ENCODE measurements at places on chromosomes 2 and 18.

- no peak for DNase-seq
Measured at GRCh38 chr2:145861940-145862339, 1342.0 kb upstream of the ZEB2 start.

GRCh38 chr18:76941284-76941683, 118.9 kb downstream of the ZNF236 start:
- no peak for DNase-seq

GRCh38 chr2:168272225-168272624, 24.8 kb upstream of the STK39 start:
- no peak for DNase-seq

DNA sequence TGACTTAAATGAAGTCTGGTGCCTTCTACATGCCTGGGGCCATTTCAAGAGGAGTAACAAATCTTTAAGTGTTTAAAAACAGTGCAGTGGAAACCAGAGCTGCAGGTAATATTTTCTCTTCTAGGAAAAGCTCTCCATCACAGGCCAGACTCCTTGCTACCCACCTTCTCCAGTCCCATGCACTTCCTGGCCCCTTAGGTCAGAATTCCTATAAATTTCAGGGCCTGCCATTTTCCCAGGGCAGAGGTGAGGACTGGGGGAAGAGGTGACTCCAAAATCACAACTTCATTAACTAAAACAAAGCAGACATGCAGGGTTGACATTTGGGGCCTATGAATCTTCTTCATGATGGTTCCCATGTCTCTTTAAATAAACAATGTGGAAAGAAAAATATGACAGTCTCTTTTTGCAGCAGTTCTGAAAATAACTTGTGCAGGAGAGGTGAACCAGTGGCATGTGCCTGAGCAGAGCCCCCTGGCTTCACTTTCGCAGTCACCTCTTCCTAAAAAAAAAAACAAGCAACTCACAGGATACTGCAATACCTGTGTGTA, 63.7 kb upstream of the TANC1 start:
- no peak for DNase-seq

- no peak for DNase-seq
Measured at GRCh38 chr2:85185431-85185940, 52.3 kb downstream of the TCF7L1 start.

GRCh38 chr2:36871068-36871707, 95.1 kb downstream of the STRN start:
- no peak for DNase-seq

DNA sequence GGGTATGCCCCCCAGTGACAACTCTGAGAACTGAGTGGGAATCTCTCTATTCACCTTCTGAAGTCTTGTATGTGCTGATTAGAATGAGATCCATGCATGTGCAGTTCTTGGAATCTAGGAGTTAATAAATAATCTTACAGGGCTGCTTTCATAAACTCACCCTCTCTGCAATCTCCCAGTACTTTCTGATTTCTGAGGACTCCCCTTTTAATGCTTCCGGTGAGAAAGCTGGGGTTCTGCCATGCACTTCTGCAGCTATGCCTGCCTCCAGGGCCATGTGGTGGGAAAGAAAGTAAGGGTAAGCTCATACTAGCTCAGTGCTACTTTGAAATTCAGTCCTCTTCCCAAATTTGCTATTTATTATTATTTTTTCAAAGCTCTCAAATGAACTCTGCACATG, 432.9 kb downstream of the MTX2 start:
- no peak for DNase-seq

GRCh38 chr2:147255812-147256211, 589.0 kb upstream of the ACVR2A start:
- DNase-seq, result no peak

GRCh38 chr2:96763511-96764252, 3.0 kb downstream of the CNNM4 start:
- no peak for DNase-seq

DNA sequence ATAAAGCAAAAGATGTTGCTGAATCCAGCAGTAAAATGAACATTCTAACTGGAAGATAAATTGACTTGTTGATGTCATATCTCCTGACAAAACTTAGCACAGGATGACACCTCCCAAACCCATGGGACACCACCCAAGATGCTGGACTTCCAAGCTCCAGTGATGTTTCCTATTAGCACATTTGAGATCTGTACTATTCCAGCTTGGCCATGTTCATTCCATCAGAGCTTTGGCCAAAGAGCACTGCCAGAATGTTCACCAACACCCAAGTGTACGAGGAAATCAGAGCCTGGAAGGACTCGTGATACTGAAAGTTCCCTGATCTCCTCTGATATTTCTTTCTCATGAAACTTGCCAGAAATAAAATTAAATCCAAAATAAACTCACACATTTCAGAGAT, 44.7 kb downstream of the PID1 start:
- DNase-seq, result no peak

DNA sequence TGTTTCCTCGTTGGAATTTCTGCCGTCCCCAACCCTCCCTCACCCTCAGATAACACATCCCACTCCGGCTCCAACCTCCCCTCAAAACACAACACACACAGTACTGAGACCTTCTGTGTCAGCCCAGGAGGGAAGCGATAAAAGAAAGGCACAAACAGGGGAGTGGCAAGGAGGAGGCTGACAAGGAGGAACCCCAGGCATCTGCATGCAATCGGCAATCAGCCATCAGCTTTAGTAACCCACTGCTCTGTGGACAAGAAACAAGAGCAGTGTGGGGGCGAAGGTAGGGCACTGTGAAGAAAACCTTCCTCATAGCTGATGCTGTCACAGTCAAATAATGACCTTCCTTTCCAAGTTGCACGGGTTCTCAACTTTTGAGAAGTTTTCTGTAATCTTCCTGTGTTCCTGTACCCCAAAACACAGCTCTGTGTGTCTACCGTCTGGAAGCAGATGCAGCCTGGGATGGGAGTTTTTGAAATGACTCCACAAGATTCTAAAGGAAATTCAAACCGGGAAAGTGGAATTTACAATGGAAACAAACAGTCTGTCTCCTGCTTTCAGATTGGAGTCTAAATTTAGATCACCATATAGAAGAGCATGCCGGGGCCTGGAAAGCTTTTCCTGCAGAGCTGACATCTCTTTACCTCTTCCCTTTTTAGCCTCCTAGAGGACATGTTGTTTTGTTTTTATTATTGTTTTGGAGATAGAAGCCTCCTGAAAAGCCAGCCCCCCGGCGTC, 16.4 kb upstream of the LPIN2 start:
- DNase-seq, result no peak

DNA sequence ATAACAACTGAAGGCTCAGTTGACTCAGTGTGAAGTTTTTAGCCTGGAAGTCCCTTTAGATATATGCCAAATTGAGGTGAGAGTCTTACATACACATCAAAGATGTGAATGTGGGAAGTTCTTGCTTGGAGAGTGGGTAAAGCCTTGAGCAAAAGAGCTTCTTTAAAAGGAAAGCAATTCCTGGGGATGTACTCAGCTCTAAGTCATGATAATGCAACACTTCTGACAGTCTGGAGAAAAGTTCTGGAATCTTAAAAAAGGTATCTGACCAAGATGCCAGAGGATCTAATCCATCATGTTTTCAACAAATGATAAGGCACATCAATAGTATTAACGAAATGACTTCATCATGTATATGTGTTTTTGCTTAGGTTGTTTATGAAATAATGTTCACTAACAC, 351.2 kb downstream of the CDH19 start:
- no peak for DNase-seq

DNA sequence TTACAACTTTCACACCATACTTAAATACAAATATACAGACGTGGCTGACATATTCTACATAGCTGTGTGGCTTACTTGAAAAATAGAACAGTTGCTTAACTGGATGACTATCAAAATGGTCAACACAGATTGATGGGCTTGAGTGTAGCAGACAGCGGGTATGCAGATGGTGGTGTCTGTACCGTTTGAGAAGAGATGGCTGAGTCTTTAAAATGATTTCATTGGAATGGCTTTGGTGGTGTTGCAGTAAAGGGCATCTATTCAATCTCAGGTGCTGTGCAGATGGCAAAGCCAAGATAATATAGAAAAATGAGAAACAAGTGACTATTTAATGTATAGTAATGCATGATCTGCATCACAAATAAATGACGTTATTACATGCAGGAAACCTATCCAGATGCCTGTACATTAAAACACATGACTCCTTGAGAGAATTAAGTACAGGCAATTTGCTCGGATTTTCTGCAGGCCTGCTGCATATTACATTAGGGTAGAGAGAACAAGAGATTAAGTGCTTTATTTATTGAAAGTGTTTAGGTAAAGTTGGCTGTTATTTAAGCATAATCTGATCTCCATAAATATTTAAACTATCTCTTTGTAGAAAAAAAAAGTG, 68.5 kb downstream of the AGPS start:
- no peak for DNase-seq
